ENCODE measurements at places on chromosomes 5 and 9. TPM values are rescaled to one million over a fixed set of nuclear protein-coding genes. Genes with fewer than 3 reads are reported as not detected.

ALDH1B1 gene
- total RNA-seq: 13.9 TPM

DNA sequence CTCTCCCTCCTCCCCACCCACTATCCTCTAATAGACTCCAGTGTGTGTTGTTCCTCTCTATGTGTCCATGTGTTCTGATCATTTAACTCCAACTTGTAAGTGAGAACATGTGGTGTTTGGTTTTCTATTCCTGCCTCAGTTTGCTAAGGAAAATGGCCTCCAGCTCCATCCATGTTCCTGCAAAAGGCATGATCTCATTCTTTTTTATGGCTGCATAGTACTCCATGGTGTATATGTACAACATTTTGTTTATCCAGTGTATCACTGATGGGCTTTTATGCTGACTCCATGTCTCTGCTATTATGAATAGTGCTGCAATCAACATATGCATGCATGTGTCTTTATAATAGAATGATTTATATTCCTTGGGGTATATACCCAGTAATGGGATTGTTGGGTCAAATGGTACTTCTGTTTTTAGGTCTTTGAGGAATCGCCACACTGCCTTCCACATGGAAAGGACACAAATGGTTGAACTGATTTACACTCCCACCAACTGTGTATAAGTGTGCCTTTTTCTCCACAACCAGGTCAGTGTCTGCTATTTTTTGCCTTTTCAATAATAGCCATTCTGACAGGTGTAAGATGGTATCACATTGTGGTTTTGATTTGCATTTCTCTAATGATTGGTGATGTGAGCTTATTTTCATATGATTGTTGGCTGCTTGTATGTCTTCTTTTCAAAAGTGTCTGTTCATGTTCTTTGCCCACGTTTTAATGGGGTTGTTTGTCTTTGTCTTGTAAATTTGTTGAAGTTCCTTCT, 96.5 kb upstream of the DAB2 start:
- DNase-seq: no peak

DNA sequence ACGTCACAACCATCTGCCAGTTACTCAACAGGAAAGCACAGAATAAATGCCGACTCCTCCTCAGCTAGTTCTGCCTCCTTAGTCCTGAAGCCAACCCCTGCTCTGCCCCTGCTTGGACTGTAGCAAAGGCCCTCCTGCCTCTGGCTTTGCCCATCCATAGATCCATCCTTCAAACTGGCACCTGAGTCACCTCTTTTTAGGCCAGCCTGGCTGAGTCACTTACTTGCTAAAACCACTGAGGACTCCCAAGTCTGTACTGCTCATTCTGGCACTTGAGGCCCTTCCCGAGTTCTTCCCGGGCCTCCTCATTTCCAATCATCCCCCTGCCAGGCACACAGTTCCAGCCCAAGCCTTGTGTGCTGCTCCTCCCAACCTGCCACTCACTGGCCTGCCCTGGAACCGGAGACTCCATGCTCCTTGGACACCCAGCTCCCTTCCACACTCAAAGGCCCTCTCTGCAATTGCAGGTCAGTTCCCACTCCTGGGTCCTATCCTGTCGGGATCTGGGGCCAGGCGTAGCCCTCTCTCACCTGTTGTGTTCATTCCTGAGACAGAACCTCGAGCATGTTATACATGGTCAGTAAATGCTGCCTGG, 220.1 kb downstream of the DAB2IP start:
- peak; percentile 71 for DNase-seq

FRMD3 gene
- 0.66 TPM for total RNA-seq

GRCh38 chr9:125961072-125961471, 213.9 kb downstream of the PBX3 start:
- peak; percentile 12 for DNase-seq

PFN3 gene
- not detected for total RNA-seq

Data from fibroblast of lung (primary cell).